ENCODE measurements at places on chromosomes 12 and 14.

DNA sequence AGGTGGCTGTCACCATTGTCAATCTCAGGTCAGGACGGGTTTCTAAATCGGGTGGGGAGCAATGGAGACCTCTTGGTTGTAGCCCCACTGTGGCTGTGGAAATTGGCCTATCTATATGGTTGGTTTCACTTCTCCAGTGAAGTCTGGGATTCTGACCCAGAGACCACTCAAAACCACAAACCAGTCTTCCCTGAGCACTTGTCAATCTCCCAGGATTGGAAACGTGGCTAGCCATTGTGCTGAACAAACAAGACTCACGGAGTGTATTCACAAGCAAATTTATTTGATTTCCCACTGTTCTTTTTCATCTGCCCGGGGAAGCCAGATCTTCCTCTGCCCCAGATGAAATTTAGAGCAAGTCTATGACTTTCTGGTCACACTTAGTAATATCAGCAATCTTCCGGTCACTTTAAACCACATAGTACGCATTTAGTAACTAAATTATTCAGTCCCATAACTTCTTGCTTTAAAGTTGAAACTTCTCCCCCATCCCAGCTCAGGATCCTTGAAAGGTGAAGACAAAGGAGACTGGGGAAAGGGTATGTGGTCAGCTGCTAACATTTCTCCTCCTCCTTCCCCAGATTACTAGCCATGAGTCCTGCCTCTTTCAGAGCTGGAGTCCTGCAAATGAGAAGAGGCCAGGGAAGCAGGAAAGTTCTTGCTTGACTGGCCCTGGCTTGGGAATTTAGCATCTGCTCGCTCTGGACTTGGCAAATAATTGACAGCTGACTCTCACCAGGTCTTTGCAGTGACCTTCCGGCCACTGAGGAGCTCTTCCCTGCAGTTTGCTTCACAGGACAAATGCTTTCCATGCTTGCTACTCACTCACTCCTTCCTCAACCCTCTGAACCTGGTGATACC lies 123.2 kb upstream of the MAX start:
- peak; percentile 79 for DNase-seq

GRCh38 chr12:6822426-6823135 lies 960 bp downstream of the GPR162 start:
- DNase-seq, result no peak

- DNase-seq, result no peak
Observed at GRCh38 chr12:21221778-21222177, 90.8 kb downstream of the SLCO1B1 start.

DNA sequence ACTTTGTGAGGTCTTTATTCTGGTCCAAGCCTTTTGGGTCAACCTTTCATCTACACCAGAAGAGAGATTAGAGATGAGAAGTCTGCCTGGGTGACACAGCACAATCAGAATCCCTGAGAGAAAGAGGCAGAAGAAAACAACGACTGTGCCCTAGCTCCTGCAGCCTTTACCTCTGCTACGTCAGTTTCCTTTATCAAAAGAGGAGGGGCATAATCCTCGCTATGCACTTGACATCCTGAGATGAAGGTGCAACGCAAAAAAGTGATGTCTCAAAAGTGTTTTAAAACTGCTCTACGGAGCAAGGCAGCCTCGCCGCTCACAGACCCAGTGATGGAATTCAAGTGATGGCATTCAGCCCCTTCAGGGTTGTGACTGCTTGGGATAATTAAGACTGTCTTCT lies 21.7 kb downstream of the ZDHHC22 start:
- DNase-seq, result no peak

GRCh38 chr12:124548854-124549378 lies 18.5 kb downstream of the NCOR2 start:
- DNase-seq, result peak; percentile 53

- no peak for DNase-seq
Observed at GRCh38 chr12:72178871-72179270, 93.3 kb upstream of the TRHDE start.

DNA sequence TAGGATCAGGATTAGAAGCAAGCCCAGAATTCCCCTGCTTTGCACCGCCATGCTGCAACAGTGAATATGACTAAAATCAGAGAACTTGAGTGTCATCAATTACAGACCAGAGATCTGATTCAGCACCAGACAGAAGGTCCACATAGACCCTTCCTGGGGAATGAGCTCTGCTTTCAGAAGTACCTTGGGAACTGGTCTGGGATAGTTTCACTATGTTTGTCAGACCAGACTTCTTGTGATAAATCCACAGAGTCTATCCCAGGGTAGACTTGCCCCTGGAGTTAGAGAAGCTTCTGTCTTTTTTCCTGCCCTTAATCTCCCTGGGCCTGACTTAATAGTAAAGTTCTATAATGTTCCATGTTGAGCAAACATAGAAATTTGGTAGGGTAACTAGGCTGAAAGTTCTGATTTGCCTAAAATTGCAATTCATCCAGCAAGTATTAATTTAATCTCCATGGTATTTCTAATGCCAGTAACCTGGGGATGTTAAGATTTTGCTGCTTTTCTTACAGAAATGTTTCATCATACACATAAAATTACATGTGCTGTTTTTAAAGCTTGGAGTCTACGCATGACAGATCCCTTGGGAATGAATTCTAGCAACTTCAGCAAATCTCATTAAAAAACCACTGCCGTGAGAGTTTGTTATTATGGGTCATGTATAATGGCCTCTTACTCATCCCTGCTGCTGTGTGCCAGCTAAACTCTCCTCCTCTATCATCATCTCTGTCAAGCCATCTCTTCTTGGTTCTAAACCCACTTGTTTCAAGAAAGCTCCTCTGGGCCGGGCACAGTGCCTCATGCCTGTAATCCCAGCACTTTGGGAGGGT lies 61.3 kb upstream of the METAP2 start:
- DNase-seq, result no peak

DNA sequence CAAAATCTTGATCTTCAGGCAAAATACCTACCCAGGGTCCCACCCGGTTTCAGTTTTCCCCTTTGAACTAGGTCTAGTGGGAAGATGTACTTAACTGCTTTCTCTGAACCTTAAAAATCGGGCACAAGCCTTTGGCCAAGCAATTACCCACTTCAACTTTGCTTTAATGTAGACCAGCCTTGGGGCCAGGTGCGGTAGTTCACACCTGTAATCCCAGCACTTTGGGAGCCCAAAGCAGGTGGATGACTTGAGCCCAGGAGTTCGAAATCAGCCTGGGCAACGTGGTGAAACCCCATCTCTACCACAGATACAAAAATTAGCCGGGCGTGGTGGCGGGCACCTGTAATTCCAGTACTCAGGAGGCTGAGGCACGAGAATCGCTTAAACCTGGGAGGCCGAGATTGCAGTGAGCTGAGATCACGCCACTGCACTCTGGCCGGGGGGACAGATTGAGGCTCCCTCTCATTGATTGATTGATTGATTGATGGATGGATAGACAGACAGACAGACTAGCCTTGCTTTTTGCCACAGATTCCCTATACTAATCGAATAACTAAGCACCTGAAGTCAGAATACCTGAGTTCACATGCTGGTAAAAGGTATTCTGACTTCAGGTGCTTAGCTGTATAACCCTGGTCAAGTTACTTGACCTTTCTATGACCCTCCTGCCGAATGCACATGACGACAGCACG lies 1.9 kb downstream of the CLIP1 start:
- DNase-seq, result peak; percentile 33

- DNase-seq, result no peak
Observed at GRCh38 chr14:96095581-96096476, 56.7 kb downstream of the C14orf132 start.

GRCh38 chr12:12272869-12273268 lies 6.0 kb upstream of the LRP6 start:
- no peak for DNase-seq

- DNase-seq, result no peak
Observed at GRCh38 chr14:52267501-52268278, at the start of gene PTGDR. Gene PTGDR, plus strand, starts transcription at chr14:52267698. Its CDS starts 117 bp downstream, at chr14:52267815.

GRCh38 chr14:50762931-50763300 lies 68.0 kb downstream of the NIN start:
- no peak for DNase-seq

DNA sequence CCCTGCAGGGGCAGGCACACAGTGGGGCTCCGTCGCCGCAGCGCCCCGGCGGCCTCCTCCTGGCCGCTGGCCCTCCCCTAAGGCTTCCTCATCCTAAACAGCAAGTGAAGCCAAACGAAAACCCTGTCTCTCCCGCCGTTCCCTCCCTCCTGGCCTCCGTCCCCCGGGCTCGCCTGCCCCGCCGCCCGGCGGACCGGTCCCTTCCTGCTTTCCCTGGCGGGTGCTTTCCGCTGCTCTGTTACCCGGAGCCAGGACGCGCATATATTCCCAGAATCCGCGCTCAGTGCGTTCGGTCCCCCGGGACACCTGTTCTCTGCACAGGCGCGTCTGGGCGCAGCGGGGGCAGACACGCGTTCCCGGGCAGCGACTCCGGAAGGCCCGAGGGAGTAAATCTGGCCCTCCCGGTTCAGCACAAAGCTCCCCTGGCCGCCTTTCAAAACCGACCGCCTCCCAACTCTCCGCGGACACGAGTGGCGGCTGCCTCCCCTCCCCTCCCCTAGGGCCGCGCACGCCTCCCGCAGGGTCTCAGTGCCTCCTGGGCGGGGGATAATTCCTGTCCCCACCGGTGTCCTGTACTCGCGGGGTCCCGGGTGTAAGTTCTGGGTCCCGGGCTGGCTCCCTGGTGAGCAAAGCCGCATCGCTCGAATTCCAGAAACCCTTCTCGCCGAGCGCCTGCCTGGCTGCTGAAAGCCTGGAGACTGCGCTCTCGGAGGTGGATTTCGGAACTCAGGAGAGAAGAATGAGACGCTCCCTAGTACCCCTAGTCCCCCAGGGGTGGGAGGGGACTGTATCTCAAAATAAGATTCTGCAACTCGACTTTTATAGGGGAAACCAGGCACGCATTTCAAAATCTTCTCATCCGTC lies 21.4 kb upstream of the CEP170B start:
- no peak for DNase-seq

DNA sequence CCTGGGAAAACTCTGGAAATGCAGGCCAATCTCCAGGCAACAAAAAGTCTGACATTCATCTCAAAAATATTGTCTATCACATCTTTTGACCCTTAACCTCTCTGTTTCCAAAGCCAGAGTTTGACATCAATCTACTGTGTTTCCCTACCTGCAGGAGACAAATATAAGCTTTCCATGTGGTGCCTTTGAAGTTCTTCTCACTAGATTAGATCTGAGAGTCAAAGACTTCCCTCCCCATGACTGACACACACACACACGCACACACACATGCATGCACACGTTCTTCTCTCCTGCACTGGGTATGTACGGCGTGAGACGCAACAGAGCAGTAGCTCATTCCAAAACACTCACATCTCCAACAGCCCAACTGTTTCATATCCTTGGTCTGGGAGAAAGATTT lies 8.1 kb upstream of the ITPR2 start:
- no peak for DNase-seq

DNA sequence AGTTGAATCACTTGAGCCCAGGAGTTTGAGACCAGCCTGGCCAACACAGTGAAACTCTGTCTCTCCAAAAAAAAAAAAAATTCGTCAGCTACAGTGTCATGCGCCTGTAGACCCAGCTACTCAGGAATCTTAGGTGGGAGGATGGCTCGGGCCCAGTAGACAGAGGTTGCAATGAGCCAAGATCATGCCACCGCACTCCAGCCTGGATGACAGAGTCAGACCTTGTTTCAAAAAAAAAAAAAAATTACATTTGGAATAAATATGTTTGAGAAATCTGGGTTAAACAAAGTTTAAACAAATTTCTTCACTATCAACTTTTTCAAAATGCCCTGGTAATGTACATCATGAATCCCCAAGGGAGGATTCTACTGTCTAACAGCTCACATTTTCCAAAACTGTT lies 187.0 kb upstream of the RASSF8 start:
- no peak for DNase-seq

DNA sequence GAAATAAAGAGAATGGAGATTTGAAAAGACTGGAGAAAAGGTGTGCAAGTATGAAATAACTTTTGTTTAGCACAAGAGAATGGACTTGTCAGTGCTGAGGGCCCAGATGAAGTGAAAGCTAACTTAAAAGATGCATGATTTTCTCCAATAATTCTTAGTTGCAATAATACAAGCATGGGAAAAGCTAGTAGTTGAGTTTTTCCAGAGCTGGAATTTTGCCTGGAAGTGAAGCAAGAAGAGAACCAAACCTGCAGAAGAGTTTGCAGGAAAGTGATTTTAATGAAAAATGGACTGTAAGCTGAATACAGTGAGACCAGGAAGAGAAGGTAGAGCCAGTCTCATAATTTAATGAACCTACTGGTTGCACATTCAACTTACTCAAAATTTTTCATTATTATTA lies 69.3 kb upstream of the FSCB start:
- no peak for DNase-seq

- no peak for DNase-seq
Observed at GRCh38 chr12:122282061-122282460, 15.8 kb upstream of the VPS33A start.

DNA sequence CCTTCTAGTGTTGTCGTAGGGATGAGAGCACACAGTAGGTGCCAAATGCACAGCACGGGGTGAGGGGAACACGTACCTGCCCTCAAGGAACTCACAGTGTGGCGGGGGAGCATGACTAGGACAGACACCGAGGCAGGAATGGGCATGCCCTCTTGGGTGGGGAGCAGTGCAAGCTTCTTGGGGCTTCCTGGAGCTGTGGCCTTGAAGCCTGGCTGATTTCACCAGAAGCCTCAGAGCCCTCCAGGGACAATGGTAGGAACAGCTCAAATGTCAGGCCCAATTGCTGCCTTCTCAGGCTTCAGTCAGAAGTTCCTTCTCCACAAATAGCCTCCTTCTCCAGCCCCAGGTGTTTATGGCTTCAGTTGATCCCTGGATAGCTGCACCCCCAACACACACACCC lies 43.4 kb downstream of the TEAD4 start:
- no peak for DNase-seq

- no peak for DNase-seq
Observed at GRCh38 chr12:121651320-121651719, 18.1 kb downstream of the MORN3 start.

DNA sequence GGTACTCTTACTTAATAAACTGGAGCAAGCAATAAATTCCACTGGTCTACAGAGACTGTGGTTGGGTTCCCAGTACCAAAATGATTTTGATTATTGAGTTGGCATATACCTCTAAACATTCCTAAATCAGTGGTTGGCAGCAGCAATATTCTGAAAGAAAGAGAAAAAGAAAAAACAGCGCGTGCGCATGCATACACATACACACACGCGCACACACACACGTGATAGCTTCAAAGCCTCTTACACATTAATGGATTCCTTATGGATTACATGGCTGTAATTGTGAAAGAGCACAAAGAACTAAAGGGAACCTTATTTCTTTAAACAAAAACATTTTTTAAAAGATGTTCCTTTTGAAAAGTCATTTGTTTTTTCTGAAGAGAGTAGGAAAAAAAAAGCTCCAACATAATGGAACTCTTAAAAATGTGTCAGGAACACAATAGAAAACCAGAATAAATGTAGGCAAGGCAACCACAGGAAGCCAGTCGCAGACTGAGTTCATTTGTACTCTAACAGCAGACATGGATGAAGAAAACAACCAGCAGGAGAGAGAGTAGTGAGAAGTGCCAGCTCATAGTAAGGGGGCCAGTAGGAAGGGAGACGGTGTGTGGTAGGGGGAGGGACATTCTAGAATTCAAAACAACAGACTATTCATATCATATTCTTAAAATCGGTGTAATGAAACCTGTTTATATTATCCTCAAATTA lies 80.0 kb downstream of the DRAM1 start:
- no peak for DNase-seq

- no peak for DNase-seq
Observed at GRCh38 chr12:66210840-66211239, 21.8 kb downstream of the IRAK3 start.

- DNase-seq, result no peak
Observed at GRCh38 chr12:92759634-92760268, 57.0 kb downstream of the PLEKHG7 start.

- DNase-seq, result no peak
Observed at GRCh38 chr12:83106873-83107272, 420.2 kb downstream of the TMTC2 start.

All from body of pancreas (tissue), 4 donors.